Left ventricle myocardium superior (tissue), 1 donor: ENCODE measurements at places on chromosomes 16 and 17. TPM values are rescaled to one million over a fixed set of nuclear protein-coding genes. Genes with fewer than 3 reads are reported as not detected.

DNA sequence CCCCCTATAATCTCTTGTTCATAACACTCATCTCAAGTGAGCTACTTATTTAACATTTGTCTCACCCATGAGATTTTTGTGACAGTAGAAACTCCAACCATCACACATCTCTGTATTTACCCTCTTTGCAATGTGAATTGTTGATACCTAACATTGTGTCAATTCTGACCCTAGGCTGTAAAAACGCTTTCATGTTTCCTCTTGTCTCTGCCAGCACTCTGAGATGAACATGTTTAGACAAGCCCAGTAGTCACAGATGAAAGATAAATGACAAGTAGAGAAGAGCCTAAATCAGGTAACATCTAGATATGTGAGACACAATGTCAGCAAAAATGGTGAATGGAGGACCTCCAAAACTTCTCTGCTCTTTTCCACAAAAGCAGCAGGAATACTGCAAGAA is 1254.5 kb upstream of the GOT2 start:
- no peak for DNase-seq

- DNase-seq: no peak
These were observed 8.4 kb downstream of the DBNDD1 start for GRCh38 chr16:90010676-90011507.

GRCh38 chr16:56915336-56916119 is 16.4 kb upstream of the HERPUD1 start:
- DNase-seq: peak; percentile 57

GRCh38 chr17:16918443-16918842 is 53.5 kb downstream of the TNFRSF13B start:
- no peak for DNase-seq

- no peak for DNase-seq
These were observed 249.6 kb downstream of the ENGASE start for GRCh38 chr17:79324194-79324593.

GRCh38 chr17:21299981-21300600 is 15.6 kb downstream of the MAP2K3 start:
- DNase-seq: no peak

DNA sequence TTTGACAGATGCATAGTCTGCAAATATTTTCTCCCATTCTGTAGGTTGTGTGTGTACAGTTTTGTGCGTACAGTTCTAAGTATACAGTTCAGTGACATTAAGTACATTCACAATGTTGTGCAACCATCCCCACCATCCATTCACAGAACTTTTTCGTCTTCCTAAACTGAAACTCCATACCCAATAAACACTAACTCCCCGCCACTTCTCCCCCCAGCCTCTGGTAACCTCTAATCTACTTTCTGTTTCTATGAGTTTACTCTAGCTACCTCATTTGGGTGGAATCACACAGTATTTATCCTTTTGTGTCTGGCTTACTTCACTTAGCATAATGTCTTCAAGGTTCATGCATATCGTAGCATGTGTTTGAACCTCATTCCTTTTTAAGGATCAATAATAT is 14.3 kb downstream of the PIK3R5 start:
- DNase-seq: no peak

DNA sequence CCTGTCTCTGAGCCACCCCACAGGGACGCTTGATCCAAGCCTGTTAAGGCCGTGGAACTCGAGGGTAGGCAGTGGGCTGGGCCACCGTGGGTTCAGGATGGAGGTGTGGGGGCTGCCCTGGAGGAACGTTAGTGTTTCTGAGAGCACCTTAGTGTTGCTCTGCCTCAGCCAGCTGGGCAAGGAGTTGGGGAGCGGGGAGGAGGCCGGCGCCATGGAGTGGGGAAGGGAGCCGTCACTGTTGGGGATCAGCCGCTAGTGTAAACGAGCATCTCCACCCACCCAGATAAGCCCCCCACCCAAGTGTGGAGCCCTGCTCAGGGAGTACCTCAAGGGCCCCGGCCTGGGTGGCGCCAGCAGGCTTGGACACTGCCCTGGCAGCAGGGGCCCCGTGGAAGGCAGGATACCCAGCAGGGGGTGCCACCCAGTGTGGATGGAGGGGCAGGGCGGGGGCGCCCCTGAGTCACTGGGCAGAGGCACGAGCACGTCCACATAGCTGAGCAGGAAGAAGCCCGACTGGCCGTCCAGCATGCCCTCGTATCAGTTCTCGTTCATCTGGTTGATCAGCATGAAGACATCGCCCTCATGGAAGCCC is 98.6 kb downstream of the KPNA2 start:
- DNase-seq: no peak

- DNase-seq: peak; percentile 22
These were observed 1.2 kb upstream of the NR1D1 start for GRCh38 chr17:40101367-40102210.

- peak; percentile 94 for DNase-seq
These were observed 22.7 kb downstream of the TMEM235 start for GRCh38 chr17:78253946-78254672.

- no peak for DNase-seq
These were observed 39.6 kb upstream of the RCVRN start for GRCh38 chr17:9944704-9945103.

GRCh38 chr16:24834459-24835335 is 11.1 kb upstream of the SLC5A11 start:
- DNase-seq: no peak

- DNase-seq: no peak
These were observed 23.0 kb downstream of the CES1 start for GRCh38 chr16:55809851-55810250.

The WNK4 gene
- not detected for total RNA-seq

The ADAD2 gene
- total RNA-seq: not detected

The KRTAP4-5 gene
- not detected for total RNA-seq

The CLDN9 gene
- 1.2 TPM for total RNA-seq

The NATD1 gene
- total RNA-seq: 22.1 TPM

The BRIP1 gene
- 0.35 TPM for total RNA-seq

The LPO gene
- total RNA-seq: not detected

The HOXB4 gene
- total RNA-seq: 0.79 TPM
